DMS79 treated with DMSO at 0.1 percent for 48 hours (cell line): ENCODE measurements at places on chromosomes 11 and 22.

DNA sequence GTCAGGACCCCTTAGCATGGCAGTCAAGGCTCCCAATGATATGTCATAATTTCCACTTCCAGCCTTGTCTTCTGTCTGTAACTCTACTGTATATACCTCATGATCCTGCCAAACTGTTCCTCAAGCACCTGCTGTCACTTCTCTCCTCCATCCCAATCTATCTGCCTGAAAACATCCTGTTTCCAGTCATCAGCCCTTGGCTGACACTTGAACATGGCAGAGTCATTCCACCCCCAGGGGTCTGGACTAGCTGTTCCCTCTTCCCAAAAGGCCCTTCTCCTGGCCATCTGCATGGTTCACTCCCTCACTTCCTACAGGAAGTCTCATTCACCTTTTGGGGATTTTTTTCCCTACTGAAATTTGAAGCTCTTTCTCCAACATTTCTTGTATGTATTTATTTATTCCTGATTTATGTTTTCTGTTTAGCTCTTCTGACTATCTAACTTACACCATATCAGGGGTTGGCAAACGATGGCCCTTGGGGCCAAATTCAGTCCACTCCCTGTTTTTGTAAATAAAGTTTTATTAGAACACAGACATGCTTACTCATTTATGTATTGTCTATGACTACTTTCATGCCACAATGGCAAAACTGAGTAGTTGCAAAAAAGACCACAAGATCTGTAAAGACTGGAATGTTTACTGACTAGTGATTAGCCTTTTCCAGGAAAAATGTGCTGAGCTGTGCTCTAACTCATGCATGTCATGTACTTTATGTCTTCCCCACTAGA, 278.4 kb downstream of the KIRREL3 start:
- DNase-seq = no peak

- DNase-seq = no peak
Measured at GRCh38 chr22:49826603-49827270, 936 bp downstream of the BRD1 start.

- DNase-seq = peak; percentile 17
Measured at GRCh38 chr11:86688398-86689179, 16.2 kb upstream of the ME3 start.

DNA sequence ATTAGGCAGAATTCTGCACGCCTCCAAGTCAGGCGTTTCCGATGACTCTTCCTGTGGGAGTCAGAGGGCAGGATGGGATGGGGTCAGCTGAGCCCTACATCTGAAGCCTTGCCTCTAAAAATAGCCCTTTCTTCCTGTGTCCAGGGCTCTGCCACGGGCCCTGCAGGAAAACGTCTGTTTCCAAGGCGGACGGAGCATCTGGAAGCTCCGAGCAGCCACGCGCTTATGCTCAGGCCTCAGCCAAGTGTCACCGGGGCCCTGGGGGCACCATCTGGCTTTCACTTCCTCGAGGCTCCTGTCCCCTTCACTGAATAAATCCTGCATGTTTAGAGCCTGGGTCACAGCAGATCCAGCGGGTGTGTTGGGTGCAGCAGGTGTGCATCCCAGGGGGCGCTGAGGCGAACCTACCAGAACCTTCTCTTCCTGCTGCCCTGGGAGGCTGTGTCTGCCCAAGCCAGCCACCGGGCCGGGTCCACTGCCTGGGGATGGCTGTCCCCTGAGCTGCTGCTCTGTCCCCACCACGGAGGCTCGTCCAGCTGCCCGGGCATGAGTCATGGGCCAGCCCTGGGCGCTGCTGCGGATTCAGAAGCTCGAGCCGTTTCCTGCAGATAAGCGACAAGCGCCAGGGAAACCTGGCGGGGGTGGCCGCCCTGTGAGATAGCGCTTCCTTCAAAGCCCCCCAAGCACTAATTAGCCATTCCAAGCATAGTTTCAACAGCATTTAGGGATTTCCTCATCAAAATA, 32.0 kb upstream of the LINC01488 start:
- DNase-seq = no peak

- DNase-seq = no peak
Measured at GRCh38 chr22:46710806-46711205, 27.2 kb downstream of the CERK start.

DNA sequence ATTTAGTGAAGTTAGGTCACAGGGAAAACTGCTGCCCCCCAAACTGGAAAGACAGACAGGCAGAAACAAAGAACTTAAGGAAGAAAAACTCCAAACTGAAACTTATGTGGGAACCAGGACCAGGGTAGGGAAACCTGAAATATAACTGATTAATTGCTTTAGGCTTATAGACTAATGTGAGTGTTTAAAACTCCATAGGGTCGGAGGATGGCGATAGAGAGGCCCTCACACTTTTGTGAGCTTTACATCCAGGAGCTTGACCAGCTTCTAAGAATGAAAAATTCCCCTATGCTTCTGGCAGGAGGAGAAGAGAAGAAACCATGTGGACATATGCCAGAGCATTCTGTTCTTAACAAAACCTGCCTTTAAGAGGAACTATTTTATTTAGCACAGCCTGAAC, 598.6 kb downstream of the NELL1 start:
- DNase-seq = no peak

- peak; percentile 98 for DNase-seq
Measured at GRCh38 chr11:130420478-130421198, 7.8 kb downstream of the ADAMTS8 start.

DNA sequence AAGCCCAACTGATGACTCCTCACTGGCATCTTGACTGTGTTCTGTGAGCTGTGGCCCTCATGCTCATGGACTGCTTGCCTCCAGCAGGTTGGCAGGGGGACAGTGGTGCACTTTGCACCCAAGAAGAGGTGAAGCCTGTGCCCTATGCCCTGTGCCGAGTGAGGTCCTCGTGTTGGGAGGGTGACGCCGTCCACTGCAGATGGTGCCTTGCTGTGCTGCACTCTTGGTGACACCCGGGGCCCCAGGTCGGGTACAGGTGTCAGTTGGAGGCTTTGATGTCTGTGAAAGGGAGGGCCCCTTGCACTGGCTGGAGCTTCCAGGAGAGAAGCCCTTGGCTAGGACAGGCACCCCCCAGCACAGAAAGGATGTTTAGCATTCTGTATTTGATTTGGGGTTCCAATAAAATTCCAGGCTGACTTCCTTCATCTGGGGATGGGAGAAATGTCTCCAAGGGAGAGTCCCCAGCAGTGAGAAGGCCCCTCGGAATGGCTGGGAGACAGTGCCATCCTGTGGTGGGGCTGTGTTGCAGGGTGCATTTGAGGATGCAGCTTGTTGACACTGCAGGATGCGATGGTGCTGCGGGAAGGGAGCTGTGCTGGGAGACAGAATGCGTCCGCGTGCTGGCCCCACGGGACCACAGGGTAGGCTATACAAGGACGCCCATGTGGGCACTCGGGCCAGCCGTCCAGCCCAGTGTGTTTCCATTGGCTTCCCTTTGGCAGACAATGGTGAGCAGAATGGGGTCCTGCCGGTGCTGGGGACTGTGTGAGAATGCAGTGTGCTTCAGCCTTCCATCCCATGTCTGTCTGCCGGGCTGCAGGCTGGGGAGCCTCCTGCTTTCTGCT, 2.5 kb upstream of the ZDHHC8 start:
- DNase-seq = no peak

DNA sequence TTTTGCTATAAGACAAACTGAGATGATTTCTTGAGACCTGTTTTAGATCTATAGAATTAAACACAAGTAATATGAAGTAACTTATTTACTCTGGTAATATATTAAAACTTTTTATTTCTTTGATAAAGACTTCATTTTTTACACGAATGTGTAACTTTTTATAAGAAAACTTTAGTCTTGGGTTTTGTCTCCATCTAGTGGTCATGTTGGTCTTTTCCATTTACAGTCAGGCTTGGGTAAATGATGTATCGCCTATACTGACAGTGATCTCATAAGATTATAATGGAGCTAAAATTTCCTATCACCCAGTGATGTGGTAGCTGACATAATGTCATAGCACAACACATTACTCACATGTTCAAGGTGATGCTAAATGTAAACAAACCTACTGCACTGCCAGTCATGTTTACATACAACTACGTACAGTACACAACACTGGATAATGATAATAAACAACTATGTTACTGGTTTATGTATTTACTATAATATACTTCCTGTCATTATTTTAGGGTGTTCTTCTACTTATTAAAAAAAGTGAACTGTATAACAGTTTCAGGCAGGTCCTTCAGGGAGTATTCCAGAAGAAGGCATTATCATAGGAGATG, 7.5 kb upstream of the C11orf97 start:
- peak; percentile 62 for DNase-seq

GRCh38 chr11:74318241-74318932, 6.9 kb upstream of the P4HA3 start:
- DNase-seq = no peak

- DNase-seq = no peak
Measured at GRCh38 chr22:19057999-19058491, 64.2 kb downstream of the DGCR2 start.

DNA sequence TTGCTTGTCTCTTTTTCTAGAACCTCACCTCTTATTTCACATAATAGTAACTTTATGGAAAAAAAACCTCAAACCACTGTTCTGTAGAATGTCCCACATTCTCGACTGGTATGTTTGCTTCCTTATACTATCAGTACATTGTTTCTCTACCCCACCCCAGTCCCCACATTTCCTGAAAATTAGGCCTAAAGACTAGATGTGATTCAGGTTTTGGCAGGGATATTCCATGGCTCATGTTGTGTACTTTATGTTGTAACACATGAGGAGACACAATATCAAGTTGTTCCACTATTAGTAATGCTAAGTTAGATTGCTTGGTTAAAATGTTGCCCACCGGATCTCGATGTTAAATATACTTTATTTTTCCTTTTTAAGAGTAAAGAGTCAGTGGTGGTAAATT, 34.7 kb downstream of the DDIAS start:
- no peak for DNase-seq

- DNase-seq = peak; percentile 33
Measured at GRCh38 chr11:27468209-27468994, 4.2 kb downstream of the LGR4 start.

GRCh38 chr11:75142714-75143419, 8.0 kb upstream of the SLCO2B1 start:
- peak; percentile 52 for DNase-seq

GRCh38 chr11:92070026-92070889, 154.4 kb upstream of the FAT3 start:
- no peak for DNase-seq

GRCh38 chr11:30210357-30210756, 20.5 kb upstream of the FSHB start:
- no peak for DNase-seq

DNA sequence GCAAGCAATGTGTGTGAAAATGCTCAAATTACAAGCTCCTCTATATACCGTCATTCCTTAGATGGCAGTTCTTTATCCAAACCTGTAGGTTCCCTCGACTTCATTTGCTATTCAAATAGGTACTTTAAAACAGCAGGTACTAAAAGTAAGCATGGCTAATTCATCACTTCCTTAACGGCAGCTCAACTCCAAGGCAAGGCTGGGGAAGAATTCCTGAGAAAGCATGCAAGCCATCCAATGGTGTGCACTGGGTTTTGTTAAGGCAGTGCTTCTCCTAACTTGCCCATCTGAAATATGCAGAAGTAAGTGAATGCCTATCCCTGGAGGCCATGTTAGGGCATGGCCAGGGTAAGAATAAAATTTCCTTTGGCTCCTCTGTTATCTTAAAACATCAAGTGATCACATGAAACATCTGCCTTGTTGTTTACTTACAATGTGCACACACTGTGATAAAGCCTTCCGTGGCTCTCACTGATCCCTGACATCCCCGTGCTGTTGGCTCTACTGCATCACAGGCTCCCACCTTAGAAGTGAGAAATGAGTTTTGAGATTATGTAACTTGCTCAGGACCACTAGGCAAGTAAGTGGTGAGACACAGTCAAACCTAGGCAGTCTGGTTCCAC, 52.1 kb downstream of the SMCO4 start:
- no peak for DNase-seq

DNA sequence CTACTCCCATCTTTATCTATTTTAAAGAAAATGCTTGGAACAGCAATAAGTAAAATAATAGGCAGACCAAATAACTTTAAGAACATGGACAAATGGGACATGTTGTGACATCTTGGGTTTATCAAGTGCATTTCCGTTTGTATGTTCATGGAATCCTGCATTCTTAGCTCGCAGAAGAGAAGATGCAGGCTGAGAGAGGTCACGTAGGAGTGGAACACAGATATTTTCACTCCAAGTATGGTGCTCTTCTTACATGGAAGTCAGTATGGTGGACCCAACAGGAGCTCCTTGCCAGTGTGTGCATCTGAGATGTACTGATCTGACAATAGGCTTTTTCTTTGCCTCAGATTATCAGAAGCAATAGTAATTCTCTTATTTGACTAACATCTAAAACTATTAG, 1.7 kb downstream of the E2F8 start:
- no peak for DNase-seq

DNA sequence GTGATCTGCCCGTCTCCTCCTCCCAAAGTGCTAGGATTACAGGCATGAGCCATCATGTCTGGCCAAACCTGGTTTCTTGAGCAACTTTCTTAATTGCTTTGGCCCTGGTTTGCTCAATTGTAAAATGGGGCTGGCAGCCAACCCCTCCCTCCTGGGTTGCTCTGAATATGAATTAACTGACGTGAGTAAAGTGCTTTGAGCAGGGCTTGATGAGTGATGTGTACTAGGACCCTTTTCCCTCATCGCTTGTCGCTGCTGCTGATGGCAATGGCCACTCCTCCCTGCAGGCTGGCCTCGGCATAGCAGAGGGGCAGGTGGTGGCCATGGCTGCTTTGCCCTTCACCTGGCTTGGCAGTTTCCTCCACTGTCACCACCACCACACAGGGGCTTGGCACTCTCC, 41.5 kb downstream of the RNF141 start:
- DNase-seq = no peak

GRCh38 chr22:38755155-38755910, 465 bp downstream of the SUN2 start:
- no peak for DNase-seq

GRCh38 chr11:109960831-109961230, 132.4 kb upstream of the ZC3H12C start:
- no peak for DNase-seq
